ENCODE measurements at places on chromosomes 7 and 10.

GRCh38 chr10:71133710-71134686 is 78.4 kb upstream of the UNC5B start:
- DNase-seq: no peak

DNA sequence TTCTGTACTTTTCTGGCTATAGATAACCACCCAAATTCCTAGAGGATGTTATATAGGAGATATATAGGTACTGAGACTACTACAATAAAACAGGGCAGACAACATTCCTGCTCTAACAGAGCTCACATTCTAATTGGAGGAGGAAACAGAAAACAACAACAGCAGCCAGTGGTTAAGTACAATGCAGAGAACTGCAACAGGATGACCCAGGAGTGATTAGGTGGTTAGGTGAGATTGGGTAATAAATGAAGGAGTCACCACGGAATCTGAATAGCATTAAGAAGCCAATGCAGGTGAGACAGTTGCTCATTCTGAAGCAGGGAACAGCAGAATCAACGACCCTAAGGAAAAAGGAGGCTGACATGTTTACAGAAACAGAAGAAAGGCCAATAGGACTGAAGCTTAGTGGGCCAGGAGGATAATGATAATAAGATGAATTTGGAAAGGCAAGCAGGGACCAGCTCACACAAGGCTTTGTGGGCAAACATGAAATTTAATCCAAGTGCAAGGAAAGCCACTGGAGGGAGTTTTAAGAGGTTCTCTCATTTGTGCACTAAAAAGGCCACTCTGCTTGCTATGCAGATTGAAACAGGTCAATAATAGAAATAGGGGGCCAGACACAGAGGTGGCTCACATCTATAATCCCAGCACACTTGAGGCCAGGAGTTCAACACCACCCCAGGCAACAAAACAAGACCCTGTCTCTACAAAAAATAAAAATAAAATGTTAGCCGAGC is 16.9 kb upstream of the REEP3 start:
- DNase-seq: no peak

DNA sequence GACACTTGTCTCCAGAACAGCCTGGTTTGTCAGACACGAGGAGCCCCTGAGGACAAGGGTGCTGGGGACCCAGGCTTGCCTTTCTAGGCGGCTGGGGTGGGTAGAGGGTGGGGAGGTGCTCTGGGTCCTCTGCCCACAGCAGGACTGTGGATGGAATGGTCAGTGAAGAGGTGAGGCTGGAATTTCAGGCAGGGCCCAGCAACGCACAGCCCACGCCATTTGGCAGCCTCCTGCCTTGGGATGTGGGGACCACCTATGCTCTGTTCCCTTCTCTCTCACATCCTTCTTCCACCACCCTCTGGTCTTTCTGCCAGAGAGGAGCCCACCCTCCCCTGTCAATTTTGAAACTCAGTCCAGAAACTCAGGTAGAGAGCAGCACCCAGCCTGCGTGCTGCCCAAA is 103.2 kb downstream of the CXCL12 start:
- no peak for DNase-seq

DNA sequence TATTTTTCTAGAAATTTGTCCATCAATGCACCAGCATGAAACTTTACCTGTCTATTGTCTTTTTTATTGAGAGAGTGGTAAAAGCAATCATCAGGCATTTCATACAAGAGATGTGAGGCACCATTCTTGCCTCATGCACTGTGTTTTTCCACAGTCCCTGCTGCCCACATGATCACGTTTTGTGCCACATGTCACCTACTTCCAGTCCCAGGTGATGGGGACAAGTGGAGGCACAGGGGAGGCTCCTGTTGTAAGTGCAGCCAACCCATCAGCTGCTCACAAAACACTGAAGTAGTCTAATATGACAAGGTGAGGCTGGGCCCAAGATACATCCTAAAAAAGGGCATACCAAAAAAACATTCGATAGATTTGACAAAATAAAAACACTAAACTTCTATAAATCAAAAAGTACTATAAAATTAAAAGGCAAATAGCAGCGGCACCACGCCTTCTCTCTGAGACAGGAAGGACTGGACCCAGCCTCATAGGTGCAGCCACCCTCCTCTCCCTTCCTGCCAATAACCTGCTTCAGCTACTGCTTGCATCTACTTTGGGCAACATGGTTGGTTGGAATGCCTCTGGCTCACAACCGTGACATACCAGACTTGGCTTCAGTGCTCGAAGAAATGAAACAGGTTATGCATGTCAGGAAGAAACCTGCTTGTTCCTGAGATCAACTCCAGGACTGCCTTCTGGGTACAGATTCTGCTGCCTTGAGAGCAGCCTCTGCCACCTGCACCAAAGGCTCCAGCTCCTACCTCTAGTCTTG is 2.3 kb downstream of the ZC3HAV1L start:
- DNase-seq: no peak

DNA sequence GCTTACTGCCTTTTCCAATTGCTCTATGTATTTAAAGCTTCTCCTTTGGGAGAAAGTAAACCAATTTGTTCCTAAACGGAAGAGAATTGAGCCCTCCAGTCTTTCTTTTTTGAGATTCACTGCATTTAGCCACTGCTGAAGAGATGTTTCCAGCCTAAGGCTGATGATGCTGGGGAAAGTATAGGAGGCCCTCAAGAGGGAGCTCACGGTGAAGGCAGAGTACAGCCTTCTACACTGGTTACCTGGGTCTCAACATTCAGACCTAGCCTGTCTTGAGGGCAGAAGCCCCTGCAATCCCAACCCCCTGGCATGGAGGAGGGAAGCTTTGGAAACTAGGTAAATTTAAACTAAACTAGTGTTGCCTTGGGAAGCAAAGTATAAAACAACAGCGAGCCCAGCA is 316.7 kb upstream of the TPK1 start:
- DNase-seq: no peak

GRCh38 chr10:49572594-49573114 is 33.7 kb upstream of the ERCC6 start:
- no peak for DNase-seq

DNA sequence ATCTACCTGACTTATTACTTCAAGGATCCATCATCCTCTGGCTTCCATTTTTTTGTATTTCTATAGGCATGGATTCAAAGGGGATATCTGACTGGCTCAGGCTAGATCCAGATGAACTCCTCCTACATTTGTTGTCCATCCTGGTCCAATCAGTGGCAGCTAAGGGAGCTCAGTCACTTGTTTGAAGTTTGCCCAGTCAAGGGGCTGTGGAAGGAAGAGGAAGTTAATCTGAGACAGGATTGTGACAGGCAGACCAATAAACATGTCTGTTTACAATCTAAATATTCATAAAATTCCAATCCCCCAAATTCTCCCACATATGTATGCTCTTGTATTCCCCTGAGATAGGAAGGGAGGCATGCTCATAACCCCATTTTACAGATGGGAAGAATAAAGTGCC is 48.7 kb downstream of the CAV1 start:
- DNase-seq: no peak

DNA sequence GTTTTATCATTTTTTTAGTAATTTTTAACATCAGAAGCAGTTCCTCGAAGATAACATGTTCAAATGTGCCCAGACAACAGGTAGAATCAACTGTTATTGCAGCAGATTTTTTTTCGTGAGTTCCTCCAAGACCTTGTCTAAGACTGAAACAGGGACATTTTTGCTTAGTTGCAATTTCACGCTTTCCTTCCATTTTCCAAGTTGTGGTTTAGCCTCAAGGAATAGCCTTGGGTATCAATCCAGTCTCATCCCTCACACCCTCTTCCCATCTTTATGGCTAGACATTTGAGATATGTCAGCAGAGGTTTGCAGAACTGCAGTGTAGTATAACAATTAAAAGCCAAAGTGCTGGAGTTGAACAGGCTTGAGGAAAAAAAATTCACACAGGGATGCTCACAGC is 152.5 kb downstream of the SORCS1 start:
- DNase-seq: no peak

GRCh38 chr7:103632005-103632639 is 186.1 kb upstream of the SLC26A5 start:
- no peak for DNase-seq

DNA sequence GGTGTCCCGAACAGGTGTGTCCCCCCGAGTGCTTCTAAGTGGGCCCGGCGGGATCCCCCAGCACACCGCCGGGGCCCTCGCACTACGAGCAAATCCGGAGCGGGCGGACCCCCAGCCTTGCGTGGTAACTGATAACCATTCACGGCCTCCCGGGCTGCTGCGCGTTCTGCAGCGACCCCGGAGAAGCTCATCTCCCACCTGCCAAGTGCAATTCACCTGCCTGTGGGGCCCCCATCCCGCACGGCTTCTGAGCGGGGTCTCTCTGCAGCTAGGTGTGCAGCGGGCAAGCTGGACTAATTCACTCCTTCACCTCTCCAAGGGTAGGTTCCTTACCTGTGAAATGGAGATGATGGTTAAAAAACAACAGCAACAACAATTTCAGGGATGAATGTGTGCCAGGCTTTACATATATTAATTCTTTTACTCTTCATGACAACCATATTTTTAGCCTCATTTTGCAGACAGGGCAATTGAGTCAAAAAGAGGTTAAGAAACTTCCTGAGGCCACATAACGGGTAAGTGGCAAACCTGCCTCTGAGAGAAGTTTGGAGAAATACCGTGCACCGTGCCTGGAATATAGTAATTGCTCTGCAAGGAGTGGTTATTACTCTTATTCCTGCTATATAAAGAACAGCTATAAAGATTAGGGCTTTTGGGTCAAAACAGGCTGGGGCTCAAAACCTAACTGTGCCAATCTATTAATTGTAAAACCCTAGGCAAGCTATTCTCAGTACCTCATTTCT is 652 bp upstream of the PODXL start:
- no peak for DNase-seq

DNA sequence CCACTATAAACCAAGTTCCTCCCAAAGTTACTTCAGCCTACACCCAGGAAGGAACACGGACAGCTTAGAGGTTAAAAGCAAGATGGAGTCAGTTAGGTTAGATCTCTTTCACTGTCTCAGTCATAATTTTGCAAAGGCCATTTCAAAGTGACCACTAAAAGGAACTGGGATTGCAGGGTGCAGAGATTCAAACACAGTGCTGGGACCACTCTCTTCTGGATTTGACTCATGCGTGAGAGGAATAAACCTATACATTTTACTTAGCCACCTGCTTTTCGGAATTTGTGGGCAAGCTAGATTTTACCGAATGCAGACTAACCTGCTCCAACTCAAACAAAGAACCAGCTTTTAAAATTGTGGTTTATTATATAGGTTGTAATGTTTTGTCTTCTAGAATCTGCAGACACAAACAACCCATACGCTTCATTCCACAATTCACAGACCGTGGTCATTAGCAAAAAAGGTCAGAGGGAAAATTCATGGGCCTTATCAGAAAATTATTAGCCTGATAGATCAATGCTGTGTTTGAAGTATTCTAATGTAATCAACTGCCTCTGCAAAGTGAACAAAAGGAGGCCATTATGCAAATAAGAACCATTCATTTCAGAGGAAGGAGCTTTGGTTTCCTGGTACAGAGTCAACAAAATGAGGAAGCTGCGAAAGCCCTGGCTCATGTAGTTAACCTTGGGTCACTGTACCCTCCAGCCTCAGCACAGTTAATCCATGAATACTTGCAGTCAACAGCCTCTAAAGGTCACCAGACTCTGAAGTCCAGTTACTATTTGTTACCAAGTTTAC is 342.7 kb upstream of the KLF6 start:
- no peak for DNase-seq

- DNase-seq: no peak
These were observed 44.8 kb upstream of the GDF10 start for GRCh38 chr10:47255033-47255813.

GRCh38 chr7:11668727-11669126 is 163.3 kb downstream of the THSD7A start:
- DNase-seq: no peak

GRCh38 chr7:137878333-137878961 is 31.7 kb upstream of the DGKI start:
- no peak for DNase-seq

- DNase-seq: no peak
These were observed 49.9 kb upstream of the TMEM26 start for GRCh38 chr10:61503051-61503450.

DNA sequence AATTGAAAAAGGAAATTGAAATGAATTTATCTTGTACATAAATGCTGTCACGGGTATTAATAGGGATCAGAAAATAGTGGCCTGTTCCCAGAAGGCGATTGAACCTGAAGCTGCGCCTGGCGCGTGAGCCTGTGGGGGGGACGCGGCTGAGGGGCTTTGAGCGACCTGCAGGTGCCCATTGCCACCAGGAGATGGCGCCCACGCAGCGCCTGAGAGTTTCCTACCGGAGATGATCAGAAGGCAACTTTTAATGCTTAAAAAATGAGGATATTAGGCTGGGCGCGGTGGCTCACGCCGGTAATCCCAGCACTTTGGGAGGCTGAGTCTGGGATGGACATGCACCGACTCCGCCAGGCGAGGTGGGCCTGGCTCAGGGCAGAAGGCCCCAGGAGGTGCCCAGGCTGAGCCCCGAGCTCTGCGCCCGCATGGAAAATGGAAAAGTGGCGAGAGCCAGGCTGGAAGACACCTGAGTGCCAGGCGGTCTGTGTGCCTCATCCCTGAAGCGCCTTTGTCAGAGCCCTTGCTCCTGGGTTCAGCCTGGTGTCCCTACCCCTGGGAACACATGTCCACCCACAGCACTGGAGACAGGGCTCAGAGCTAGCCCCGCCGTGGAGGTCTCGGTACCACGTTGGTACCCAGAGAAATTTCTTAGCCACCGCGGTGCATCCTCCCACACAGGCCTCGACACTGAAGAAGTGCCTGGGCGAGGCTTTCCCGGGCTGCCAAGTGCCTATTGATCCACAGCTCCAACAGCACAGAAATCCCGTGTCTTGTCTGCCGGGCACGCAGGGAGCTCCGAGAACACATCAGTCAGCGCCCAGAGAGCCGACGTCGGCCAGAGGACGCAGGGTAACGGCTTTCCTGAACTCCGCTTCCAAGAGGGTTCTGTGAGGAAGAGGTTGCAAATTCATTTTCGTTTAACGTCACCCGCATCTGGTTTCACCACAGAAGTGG is 117.4 kb downstream of the INPP5A start:
- DNase-seq: peak; percentile 57

DNA sequence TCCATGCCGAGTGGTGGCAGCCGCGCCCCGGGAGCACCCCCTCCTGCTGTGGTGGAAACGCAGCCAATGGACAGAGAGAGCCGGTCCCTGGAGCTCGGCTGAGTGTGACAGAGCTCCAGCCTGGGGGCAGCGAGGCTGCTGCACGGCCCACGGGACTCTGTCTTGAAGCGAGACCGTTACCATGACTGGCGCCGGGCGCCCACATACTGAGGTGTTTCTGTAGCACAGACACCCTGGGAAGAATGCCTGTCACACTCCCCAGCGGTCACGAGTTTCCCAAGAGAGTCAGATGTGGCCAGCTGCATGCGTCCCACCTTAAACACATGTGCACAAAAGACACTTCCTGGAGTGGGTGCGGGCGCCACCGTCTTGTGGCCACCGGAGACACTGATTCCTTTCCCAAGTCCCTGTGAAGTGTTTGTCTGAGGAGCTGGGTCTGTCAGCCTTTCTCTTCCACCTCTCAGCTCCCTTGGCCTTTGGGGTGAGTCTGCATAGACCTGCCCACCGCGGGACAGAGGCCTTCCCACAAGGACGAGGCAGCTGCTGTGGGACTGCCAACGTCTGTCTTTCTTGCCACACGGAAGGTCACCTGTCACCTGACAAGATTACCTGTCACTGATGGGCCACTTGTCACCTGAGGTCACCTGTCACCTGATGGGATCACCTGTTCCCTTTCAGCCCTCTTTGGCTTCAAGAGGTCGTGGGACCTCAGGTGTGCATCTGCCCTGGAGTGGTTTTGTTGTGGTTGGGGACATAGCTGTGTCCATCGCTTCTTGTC is 94.6 kb downstream of the DNAJB6 start:
- DNase-seq: no peak
